Endothelial cell (in vitro differentiated cells): ENCODE measurements at places on chromosomes 6 and 20. TPM values are rescaled to one million over a fixed set of nuclear protein-coding genes. Genes with fewer than 3 reads are reported as not detected.

DNA sequence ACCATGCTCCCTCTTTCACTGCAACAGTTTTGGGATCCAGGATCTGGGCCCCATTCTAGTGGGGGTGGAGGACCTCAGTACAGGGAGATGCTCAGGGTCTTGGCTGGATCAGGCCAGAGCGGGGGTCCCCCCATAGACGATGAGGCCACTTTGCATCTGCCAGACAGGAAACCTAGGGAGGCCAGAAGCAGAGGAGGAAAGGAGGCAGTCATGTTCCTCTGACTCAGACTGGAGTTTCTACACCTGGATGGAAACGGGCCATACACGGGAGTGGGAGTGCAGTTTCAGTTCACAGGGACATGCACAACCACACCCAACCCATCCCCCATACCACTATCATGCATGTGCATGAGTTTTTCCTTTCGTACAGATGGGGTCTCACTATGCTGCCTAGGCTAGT is 3.6 kb upstream of the EMILIN3 start:
- DNase-seq: no peak
- H3K27me3 ChIP-seq: peaks cover 17% of the 10 kb centered on the region
- no peak overlapping the region for H3K27ac ChIP-seq

PAK5 gene
- total RNA-seq: 0.10 TPM

DST gene
- total RNA-seq: 284 TPM

CD24 gene
- 796 TPM for total RNA-seq

KIAA0408 gene
- 6.4 TPM for total RNA-seq

DNA sequence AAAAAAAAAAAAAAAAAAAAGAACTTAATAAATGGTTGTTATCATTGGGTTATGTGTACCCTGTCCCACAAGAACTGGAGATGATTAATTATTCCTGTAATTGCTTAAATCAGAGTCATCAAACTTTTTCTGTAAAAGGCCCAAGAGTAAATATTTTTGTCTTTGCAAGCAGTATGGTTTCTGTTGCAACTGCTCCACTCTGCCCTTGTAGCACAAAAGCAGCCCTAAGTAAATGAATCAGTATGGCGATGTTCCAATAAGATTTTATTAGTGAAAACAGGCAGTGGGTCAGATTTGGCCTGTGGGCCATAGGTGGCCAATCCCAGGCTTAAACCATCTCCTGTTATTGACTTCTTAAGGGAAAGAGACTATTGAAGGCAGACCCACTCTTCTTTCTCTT is 252.7 kb downstream of the TSHZ2 start:
- no peak for DNase-seq
- no peaks in the 10 kb centered on the region for H3K27me3 ChIP-seq
- H3K4me1 ChIP-seq: no peaks in the 10 kb centered on the region
- no peak overlapping the region for H3K27ac ChIP-seq

DNA sequence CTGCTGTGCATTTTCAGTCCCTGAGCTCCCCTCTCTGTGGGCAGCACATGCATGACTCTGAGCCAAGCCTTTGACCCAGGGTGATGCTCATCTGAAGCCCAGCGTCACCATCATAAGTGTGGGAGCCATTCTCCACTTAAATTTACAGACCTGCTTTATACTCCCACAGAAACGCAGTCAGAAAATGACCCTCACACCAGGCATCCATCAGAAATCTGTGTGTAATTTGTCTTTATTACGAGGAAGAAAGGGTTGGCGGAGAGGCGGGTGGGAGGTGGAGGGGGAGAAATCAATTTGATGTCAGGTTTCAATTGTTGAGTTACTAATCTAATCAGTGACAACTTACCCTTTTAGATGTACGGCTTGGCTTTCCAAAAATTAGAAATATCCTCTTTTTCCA is 353.6 kb downstream of the MAFB start:
- H3K27me3 ChIP-seq: no peaks in the 10 kb centered on the region
- no peaks in the 10 kb centered on the region for H3K36me3 ChIP-seq
- DNase-seq: no peak
- no peak overlapping the region for H3K27ac ChIP-seq
- H3K4me3 ChIP-seq: no peak overlapping the region
- H3K4me1 ChIP-seq: no peaks in the 10 kb centered on the region

ADISSP gene
- total RNA-seq: 18.0 TPM

HUS1B gene
- 0.72 TPM for total RNA-seq
